GM23248 (cell line): ENCODE measurements at places on chromosomes 6 and 20. TPM values are rescaled to one million over a fixed set of nuclear protein-coding genes. Genes with fewer than 3 reads are reported as not detected.

GRCh38 chr20:38430679-38431325 lies 4.3 kb downstream of the SNHG17 start:
- no peaks in the 10 kb centered on the region for H3K27me3 ChIP-seq
- peaks cover 34% of the 10 kb centered on the region; the same call in 1 of the 2 replicates for H3K36me3 ChIP-seq

DNA sequence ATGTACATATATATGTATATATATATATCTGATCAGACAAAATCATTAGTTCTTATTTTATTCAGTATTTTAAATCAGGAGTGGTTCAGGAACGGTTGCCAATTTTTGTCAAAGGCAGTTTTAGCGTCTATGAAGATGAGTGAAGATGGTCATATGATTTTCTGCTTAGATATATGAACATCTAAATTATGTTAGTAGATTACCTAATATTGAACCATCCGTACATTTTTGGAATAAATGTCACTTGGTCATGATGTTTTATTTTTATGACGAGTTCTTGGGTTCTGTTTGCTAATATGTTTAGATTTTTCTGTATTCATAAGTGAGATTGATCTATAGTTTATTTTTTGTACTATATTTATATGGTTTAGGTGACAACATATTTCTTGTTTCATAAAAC lies 3.3 kb downstream of the TMEM244 start:
- H3K4me3 ChIP-seq = no peak overlapping the region
- DNase-seq = no peak
- H3K36me3 ChIP-seq = no peaks in the 10 kb centered on the region
- H3K27ac ChIP-seq = no peak overlapping the region

DNA sequence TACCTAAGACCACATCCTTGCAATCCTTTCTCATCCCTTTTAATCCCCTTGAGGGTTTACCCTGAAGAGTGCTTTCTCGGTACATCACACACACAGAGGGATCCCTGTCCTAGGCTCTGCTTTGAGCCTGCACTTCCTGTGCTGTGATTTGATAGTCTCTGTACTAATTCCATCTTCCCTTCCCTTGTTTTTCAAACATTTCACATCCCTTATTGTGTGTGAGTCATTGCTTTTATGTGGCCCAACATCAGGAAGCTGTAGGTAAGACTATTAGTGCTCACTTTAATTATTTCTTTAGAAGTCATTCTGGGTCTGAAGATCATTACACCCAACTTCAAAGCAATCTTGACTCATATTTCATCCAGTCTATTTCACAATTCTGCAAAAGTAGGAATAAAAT lies 57.2 kb upstream of the ANKEF1 start:
- H3K4me3 ChIP-seq = no peak overlapping the region
- H3K27me3 ChIP-seq = peaks cover 10% of the 10 kb centered on the region; the same call in 1 of the 2 replicates
- H3K36me3 ChIP-seq = no peaks in the 10 kb centered on the region
- H3K27ac ChIP-seq = no peak overlapping the region

FOXQ1 gene
- total RNA-seq = under 0.01 TPM in 1 of 2 replicates, not detected in the other

CGAS gene
- 4.8 and 6.3 TPM in 2 replicates for total RNA-seq

OLIG3 gene
- total RNA-seq = not detected in 2 replicates

DNA sequence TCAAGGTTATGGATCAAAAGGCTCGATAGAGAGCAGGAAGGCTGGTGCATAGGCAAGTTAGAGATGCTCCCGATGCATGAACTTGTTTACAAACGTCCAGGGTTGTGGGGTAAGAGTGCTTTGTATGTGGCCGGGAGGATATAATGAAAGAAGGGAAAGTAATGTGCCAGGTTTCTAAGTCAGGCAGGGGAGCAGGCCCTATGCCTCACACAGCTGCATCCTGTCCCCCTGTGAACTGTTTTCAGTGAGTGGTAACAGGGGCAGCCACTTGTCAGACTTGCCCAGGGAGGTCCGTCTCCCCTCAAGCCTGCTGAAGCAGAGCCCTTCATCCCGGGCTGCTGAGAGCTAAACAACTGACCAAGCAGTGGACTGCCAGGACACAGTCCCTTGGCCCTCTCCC lies 19.4 kb downstream of the KCNK5 start:
- no peaks in the 10 kb centered on the region for H3K36me3 ChIP-seq
- no peak overlapping the region for H3K4me3 ChIP-seq
- no peak overlapping the region for H3K27ac ChIP-seq

SEMG1 gene
- not detected in 2 replicates for total RNA-seq

FAM83C gene
- not detected in 2 replicates for total RNA-seq

GRCh38 chr6:33695451-33695887 lies 16.0 kb downstream of the UQCC2 start:
- peak; percentile 74 for DNase-seq
- no peaks in the 10 kb centered on the region for H3K27me3 ChIP-seq
- H3K27ac ChIP-seq = peak overlapping the region; percentile 83
- peaks cover 46% of the 10 kb centered on the region for H3K4me1 ChIP-seq
- peaks cover 12% of the 10 kb centered on the region; the same call in 1 of the 2 replicates for H3K36me3 ChIP-seq
- H3K4me3 ChIP-seq = no peak overlapping the region

FILIP1 gene
- total RNA-seq = under 0.01 and 0.13 TPM in 2 replicates

CLPSL1 gene
- not detected in 2 replicates for total RNA-seq

SLC17A2 gene
- total RNA-seq = not detected in 2 replicates

ANKRD66 gene
- total RNA-seq = not detected in 2 replicates

RNASET2 gene
- 23.5 and 34.4 TPM in 2 replicates for total RNA-seq

DNA sequence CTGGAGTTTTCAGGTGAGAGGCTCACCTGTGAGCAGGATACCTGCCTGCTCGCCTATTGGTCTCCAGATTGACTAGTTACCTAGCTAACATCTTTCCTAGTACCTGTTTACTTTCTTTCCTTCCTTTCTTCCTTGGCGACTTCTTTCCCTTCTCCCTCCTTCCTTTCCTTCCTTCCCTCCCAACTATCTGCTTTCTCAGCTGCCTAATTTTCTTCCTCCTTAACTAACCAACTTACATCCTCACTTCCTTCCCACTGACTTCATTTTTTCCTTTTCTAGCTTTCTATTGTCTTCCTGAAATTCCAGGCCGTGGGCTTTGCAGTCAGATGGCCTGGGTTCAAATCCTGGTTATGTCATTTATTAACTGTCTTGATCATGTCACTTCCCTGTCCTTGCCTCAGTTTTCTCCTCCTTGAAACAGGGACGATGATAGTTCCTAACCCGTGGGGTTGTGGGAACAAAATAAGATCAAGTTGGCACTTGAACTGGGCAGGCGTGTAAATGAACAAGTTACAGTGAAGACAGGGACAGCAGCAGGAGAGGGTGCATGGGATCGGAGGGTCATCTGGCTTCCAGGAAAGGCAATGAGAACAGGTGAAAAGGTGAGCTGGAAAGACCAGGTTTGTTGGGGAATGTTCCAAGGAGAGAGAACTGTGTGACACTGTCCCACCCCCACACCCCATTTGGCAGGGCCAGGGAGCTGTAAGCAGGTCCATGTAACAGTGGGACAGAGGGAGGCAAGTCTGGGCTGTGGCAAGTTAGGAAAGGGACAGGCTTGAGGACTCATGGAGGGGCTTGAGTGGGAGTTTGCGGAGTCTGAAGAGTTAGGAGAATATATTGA lies 540 bp downstream of the SGK2 start:
- H3K27ac ChIP-seq = no peak overlapping the region
- no peaks in the 10 kb centered on the region for H3K36me3 ChIP-seq
- no peak for DNase-seq
- H3K4me3 ChIP-seq = no peak overlapping the region
- H3K27me3 ChIP-seq = no peaks in the 10 kb centered on the region

PPP1R16B gene
- total RNA-seq = not detected in 2 replicates

RRBP1 gene
- 182 and 231 TPM in 2 replicates for total RNA-seq

DNA sequence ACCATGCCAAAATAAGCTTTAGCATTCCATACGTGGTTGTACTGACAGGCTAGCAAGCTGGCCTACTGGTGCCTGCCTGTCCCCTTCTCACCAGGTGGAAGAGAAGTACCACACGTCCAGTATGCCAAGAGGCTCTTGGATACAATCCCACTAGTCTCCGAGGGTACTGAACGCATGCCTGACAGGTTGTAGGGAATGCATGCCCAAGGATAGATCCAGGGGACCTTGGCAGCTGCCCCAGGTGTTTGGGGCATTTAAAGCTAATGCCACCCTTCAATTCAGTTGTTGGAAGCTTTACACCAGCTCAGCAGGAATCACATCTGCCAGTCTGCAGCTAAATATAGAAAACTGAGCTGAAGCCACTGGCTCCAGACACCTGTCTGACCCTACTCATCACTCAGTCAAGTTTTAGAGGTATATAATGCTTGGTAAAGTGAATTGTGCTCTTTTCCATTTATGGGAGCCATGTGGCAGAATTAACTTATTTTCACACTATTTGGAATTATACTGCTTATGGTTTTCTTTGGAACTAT lies 4.9 kb downstream of the TUBB2B start:
- no peak overlapping the region for H3K4me3 ChIP-seq
- no peak overlapping the region for H3K27ac ChIP-seq
- no peak for DNase-seq
- peaks cover 24% of the 10 kb centered on the region for H3K27me3 ChIP-seq
- no peaks in the 10 kb centered on the region for H3K36me3 ChIP-seq

- no peaks in the 10 kb centered on the region for H3K27me3 ChIP-seq
- no peak for DNase-seq
- no peak overlapping the region for H3K27ac ChIP-seq
- H3K36me3 ChIP-seq = no peaks in the 10 kb centered on the region
Observed at GRCh38 chr6:147563472-147563871, 55.0 kb downstream of the SAMD5 start.

GRCh38 chr20:13831476-13831875 lies 46.6 kb downstream of the NDUFAF5 start:
- no peaks in the 10 kb centered on the region for H3K27me3 ChIP-seq
- no peak overlapping the region for H3K27ac ChIP-seq
- H3K4me3 ChIP-seq = no peak overlapping the region
- H3K36me3 ChIP-seq = no peaks in the 10 kb centered on the region
- H3K4me1 ChIP-seq = no peaks in the 10 kb centered on the region
- no peak for DNase-seq

- H3K4me3 ChIP-seq = no peak overlapping the region
- H3K36me3 ChIP-seq = no peaks in the 10 kb centered on the region
- H3K4me1 ChIP-seq = no peaks in the 10 kb centered on the region
- no peak overlapping the region for H3K27ac ChIP-seq
- H3K27me3 ChIP-seq = no peaks in the 10 kb centered on the region
Observed at GRCh38 chr20:56229812-56230211, 18.7 kb upstream of the MC3R start.

- H3K36me3 ChIP-seq = no peaks in the 10 kb centered on the region
- peak overlapping the region; percentile 9; the same call in 1 of the 2 replicates for H3K27ac ChIP-seq
- H3K4me3 ChIP-seq = peak overlapping the region; percentile 78
- DNase-seq = peak; percentile 55
Observed at GRCh38 chr6:24908650-24909035, 27.1 kb downstream of the RIPOR2 start.

DNA sequence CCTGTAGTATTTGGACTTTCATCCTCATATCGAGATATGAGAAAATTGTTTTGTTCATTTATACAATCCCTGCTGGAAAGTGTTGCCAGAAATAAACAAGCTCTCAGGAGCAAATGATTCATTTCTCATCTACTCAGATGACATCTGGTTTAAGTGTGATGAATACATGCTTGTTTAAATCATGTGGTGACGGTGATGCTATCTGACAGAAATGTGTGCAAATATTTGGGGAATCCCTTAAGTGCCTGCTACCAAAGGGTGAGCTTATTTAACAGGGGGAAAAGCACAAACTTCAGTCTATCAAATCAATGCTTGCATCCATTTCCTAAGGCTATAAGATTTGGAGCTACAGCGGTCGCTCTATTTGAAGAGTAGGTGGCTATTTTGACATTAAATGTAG lies 368.3 kb upstream of the SASH1 start:
- no peak overlapping the region for H3K27ac ChIP-seq
- H3K4me1 ChIP-seq = no peaks in the 10 kb centered on the region
- H3K4me3 ChIP-seq = no peak overlapping the region
- DNase-seq = no peak
- H3K36me3 ChIP-seq = no peaks in the 10 kb centered on the region
- H3K27me3 ChIP-seq = no peaks in the 10 kb centered on the region
